Left lung (tissue), 14 donors: ENCODE measurements at places on chromosomes 5 and 9. TPM values are rescaled to one million over a fixed set of nuclear protein-coding genes. Genes with fewer than 3 reads are reported as not detected.

Gene ACSL6
- 1.0 TPM for polyA plus RNA-seq

DNA sequence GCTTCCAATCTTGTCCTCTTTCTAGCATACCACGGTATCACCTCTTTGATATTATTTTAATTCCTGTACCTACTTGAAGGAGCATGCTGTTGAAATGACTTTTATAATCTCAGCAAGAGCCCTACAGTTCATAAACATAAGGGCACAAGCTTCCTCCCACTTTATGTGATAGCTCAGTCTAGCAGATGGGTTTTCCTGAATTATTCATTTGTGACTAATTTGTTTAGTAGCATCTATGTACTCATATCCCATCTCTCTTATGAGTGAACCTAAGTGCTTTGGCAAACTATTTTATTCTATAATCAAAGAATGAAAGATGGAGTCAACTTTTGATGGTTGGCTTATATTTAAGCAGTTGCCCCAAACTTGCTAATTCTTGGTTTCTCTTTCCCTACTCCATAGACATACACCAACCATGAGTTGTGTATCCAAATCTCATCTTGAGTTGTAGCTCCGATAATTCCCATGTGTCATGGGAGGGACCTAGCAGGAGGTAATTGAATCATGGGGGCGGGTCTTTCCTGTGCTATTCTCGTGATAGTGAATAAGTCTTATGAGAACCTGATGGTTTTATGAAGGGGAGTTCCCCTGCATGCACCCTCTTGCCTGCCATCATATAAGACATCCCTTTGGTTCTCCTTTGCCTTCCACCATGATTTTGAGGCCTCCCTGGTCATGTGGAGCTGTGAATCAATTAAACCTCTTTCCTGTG is 17.7 kb downstream of the TXNDC8 start:
- no peak for DNase-seq

DNA sequence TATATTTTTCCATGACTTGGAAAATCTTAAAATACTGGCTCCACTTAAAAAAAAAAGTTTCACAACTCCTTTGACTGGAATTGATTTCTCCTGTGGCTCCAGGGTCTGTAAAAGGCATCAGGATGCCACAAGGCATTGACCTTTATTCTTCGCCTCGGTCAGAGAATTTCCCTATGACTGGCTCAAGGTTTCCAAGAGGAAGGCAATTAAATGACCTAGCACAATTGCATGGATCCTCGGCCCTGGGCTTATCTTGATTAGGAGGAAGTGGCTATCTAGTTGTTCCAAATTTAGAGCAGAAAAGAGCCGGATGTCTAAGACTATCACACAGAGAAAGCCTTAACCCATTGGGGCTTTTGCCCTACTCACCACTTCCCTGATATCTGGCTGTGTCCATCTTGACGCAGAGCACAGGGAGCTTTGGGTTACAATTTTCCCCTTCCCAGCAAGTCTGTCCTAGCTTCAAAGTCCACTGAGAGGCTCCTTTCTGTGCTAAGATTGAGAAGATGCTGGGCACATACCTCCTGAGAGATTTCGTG is 56.9 kb upstream of the COL15A1 start:
- no peak for DNase-seq

Gene KIF12
- 32.6 TPM for polyA plus RNA-seq

DNA sequence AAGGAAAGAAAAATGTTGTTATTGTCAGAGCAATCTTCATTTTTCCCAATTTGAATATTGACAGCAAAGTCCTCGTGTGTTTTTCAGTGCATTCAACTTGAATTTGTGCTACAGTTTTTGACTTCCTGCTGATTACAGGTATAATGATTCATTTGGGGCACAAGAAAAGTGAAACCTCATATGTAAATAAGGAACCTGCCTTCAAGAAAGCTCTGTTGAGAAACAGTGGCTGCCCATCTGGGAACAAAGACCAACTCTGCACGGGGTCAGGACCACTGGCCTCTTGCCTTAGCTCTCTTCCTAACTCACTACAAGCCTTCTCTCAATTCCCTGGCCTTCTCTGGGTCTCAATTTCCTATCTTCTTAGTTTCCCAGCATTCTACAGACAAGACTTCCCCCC is 21.0 kb downstream of the TIMD4 start:
- DNase-seq: no peak

DNA sequence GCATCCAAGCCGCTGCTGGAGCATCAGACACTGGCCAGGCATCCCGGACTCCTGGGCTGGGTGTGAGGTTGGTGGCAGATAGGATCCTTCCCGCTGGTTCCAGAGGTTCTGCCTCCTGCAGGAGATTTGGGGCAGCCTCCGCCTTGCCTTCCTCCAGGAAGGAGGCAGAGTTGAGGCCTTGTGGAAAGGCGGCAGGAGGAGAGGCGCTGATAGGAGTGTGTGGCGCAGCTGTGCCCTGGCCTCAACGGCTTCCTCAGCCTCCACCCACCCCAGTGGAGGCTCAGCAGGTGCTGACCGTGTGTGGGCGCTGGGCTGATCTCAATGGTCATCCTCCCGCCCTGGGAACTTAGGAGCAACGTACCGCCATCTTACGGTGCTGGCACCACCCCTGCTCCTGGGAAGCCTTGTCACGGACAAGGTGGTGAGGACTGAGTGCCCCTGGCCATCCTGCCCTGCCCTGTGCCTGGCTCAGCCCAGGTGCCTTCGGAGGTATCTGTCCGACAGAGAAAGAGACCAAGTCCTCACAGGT is 10.2 kb downstream of the NCS1 start:
- DNase-seq: no peak

- DNase-seq: no peak
These were observed 16.8 kb upstream of the FAM174A start for GRCh38 chr5:100518377-100518776.

DNA sequence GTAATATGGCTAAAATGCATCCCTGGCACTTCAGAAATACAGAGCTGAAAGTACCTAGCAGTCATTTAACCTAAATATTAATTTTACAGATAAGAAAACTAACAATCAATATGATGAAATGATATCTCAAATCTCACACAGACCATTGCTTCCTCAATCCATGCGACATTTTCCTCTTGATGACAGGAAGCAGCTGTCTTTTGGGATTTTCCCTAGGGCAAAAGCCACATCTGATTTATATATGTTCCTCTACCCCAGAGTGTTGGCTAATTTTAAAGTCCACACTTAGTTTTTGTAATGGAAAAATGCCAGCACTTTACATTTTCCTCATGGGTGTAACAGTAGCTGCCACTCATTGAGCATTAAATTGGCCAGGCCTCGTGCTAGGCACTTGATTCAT is 47.7 kb upstream of the ITGA1 start:
- no peak for DNase-seq

Gene PCDHA3
- polyA plus RNA-seq: 0.21 TPM
